ENCODE measurements at places on chromosomes 7 and 10.

- no peak for DNase-seq
Observed at GRCh38 chr7:87552351-87552900, 48.3 kb downstream of the ABCB1 start.

DNA sequence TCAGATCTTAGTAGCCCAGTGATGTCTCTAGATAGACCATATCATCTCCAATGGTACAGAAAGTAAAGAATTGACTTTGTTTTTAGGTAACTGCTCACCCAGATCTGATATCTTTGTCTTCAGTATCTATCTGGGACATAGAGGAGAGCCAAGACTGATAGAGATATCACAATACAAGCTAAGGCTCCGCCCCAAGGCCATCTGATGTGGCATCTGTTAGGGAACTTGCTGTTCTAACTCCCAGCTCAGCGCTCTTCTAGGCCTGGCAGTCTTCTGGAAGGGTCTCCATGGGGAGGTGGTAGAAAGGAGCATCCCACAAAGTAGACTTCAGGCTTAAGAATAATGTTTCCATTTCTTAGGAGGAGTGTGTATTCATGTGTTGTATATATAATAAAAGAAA is 88.4 kb upstream of the SAMD8 start:
- no peak for DNase-seq

GRCh38 chr7:70674571-70675010 is 457.4 kb upstream of the GALNT17 start:
- no peak for DNase-seq

- DNase-seq: no peak
Observed at GRCh38 chr7:98276241-98276761, 5.2 kb upstream of the BRI3 start.

- peak; percentile 69 for DNase-seq
Observed at GRCh38 chr7:104272767-104273384, 55.5 kb upstream of the LHFPL3 start.

DNA sequence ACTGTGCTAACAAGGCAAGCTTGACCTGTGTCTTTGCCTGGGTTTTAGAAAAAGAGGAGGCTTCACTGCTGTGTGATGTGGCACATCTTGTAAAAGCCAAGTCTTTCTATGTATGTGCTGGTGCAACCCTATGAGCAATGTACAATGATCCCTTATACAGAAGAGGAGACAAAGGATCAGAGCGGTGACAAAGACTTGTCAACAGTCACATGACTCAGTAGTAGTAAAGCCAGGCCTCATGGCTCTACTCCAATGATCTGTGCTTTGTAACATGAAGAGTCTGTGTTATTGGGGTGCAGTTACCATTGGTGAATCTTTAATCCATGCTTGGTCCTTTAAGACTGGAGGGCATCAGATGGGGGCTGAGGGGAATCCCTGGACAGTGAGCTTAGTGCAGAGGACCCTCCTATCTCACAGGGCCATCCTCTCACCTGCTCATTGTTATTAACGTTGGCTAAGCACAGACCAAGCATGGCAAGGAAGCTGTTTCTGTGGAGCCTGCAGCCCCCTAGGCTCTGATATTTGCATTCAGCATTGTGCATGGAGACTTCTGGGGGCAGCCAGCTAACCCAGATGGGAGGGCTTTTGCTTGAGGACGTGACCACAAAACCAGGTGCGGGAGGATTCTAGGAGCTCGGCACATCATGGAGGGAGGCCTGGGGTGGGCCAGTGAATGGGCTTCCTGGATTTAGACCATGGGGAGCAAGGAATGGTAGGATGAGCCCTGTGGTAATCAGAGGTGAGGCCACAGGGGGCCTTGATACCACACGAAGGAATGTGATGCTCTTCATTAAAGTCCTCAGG is 308.8 kb upstream of the ZNF32 start:
- no peak for DNase-seq

GRCh38 chr7:121796936-121797656 is 75.9 kb upstream of the PTPRZ1 start:
- no peak for DNase-seq

GRCh38 chr10:13146379-13146778 is 15.0 kb upstream of the MCM10 start:
- no peak for DNase-seq

GRCh38 chr10:78972160-78972946 is 96.4 kb upstream of the ZMIZ1 start:
- DNase-seq: no peak

GRCh38 chr7:51015581-51015980 is 232.9 kb upstream of the GRB10 start:
- no peak for DNase-seq

- DNase-seq: no peak
Observed at GRCh38 chr10:14451341-14451740, 120.6 kb upstream of the FRMD4A start.

DNA sequence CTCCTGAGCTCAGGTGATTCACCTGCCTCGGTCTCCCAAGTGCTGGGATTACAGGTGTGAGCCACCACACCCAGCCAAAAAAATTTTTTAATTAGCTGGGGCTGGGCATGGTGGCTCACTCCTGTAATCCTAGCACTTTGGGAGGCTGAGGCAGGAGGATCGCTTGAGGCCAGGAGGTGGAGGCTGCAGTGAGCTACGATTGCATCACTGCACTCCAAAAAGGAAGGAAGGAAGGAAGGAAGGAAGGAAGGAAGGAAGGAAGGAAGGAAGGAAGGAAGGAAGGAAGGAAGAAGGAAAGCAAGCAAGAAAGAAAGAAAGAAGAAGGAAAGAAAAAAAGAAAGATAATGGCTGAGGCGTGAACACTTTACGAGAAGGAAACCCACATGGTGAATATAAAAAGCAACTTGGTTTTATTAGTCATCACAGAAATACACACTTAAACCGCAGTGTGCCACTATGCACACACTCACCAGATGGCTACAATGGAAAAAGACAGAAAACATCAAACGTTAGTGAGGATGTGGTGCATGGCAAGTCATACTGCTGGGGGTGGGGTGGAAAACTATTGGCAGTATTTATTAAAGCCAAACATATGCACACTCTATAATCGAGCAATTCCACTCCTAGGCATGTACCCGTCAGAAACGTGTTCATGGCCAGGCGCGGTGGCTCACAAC is 4.4 kb upstream of the CCL26 start:
- peak; percentile 86 for DNase-seq

- DNase-seq: peak; percentile 0
Observed at GRCh38 chr10:78605800-78606350, 462.9 kb upstream of the ZMIZ1 start.

- no peak for DNase-seq
Observed at GRCh38 chr10:12750526-12751201, 250.8 kb downstream of the CCDC3 start.

DNA sequence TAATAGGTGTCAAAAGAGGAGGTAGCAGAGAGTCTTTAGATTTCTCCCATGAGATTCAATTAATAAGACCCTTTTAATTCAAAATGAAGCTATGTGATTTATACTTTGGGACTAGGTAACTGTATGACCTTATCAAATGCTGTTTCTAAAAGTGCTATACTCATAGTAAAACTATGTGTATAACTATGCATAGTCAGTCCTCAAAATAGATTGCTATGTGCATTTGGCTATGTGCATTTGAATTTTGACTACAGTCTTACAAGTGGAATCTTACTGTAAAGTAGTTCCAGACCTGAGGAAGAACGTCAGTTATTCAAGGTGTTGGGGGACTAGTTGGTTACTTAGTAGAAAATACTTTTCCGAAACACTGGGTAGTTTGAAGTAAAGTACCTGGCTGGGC is 36.9 kb downstream of the ADD3 start:
- DNase-seq: no peak

DNA sequence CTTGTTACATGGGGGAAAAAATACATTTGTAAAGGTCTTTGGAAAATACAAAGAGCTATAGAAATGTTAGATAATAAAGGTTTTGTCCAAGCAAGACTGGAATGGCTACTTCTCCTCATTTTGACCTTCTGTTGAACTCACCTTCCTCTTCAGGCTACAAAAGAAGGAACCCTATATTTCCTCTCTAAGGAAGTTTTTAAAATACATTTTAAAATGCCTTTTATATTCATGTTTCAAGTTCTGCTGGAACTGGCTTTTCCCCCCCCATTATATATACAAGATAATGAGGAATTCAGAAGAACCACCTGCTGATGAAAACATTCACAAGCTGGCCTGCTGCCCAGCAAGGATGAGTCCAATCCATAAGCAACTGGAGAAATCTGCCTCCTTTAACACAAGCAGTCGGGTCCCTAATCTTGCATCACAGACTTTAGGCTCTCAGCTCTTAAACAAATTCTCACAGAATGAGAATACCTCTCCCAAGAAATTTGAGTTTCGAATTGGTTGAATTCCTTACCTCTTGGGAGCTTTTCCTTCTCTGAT is 44.6 kb downstream of the MTERF1 start:
- DNase-seq: no peak

- peak; percentile 94 for DNase-seq
Observed at GRCh38 chr7:101884671-101885596, 67.5 kb downstream of the CUX1 start.

DNA sequence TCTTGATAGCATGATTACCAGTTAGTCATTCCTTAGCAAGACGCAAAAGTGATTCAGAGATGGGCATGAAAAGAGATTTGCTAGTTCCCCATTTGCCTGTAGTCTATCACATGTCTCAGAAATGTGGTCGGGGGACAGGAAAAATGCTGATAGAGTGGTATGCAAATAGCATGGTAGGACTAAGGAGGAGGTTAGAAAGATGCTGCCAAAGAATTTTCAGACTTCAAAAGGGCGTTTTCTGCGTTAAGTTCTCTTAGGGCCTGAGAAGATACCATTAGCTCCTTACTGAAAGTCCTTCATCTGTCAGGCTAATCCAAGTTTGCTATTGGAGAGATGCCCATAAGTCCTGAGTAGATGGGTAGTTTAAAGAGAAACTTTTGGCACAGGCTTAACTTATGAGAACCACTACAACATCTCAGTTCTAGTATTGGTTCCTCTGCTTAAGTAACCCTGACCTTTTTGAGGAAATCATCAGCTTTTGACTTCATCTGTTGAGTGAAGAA is 2.7 kb downstream of the CALD1 start:
- DNase-seq: peak; percentile 42

- DNase-seq: no peak
Observed at GRCh38 chr10:47406870-47407691, 23.0 kb upstream of the ZNF488 start.

DNA sequence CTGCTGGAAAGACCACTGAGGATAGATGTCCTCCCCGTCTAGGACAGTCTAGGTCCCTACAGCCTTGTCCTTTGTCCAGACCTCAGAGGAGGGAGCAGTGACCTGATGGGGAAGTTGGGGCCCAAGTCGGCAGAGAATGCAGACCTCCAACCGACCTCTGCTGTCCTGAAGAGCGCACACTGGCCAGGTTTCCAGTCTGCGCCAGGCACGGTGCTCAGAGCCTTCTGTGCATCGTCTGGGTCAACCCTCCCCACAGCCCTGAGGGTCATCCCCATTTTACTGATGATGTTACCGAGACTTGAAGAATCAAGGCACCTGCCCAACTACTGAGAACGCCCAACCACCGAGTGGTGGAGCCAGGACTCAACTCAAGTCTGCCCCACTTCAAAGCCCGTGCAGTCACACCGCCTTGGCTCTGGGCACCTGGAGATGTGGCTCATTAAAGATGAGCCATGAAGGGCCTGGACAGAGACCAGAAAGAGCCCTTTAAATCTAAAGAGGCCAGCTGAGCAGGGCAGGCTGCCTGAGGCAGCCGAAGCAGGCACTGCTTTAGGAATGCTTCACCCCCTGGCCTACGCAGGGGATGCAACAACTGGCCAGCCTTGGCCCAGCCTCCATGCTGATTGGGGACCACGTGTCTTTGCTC is 4.4 kb downstream of the ITPRIP start:
- DNase-seq: no peak

GRCh38 chr7:106618480-106618879 is 42.5 kb downstream of the CCDC71L start:
- DNase-seq: no peak

GRCh38 chr10:114611617-114612016 is 46.5 kb downstream of the ABLIM1 start:
- no peak for DNase-seq

DNA sequence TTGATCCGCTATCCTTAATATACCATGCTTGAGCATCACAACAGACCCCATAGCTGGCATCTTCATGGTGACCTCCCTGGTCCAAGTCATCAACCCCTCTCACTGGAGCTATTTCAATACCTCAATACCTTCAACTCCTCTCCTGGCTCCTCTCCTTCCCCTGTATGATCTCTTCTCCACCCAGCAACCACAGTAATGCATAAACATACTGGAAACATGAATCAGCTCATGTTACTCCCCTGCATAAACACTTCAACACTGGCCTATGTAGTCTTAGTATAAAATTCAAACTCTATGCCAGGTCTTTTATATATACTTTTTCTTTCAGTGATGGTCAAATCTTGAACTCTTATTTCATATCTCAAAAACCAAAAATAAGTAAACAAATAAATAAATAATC is 31.8 kb upstream of the TMEM273 start:
- DNase-seq: no peak

GRCh38 chr7:142372727-142373126 is 114.9 kb upstream of the PRSS58 start:
- DNase-seq: no peak

DNA sequence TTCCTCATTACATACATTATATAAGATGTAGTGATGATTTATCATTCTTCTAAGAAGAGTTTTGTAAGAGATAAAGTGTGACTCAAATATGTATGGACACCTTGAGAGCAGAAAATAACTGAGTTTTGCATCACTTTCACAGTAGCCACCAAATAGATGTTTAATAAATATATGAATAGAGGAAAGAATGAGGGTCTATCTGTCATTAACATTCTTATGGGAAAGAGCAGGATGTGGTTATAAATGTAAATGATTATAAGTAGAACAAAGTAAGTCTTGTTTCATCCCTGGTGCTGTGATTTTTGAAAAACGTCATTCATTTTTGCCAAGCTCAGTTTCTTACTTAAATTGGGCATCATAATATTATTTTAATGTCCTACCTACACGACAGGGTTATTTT is 15.0 kb upstream of the CRPPA start:
- no peak for DNase-seq

GRCh38 chr7:97013134-97013844 is 7.9 kb downstream of the DLX6 start:
- DNase-seq: no peak

GRCh38 chr7:24922099-24922773 is 57.7 kb downstream of the OSBPL3 start:
- DNase-seq: no peak

GRCh38 chr7:138957753-138958390 is 23.3 kb downstream of the KIAA1549 start:
- DNase-seq: no peak

DNA sequence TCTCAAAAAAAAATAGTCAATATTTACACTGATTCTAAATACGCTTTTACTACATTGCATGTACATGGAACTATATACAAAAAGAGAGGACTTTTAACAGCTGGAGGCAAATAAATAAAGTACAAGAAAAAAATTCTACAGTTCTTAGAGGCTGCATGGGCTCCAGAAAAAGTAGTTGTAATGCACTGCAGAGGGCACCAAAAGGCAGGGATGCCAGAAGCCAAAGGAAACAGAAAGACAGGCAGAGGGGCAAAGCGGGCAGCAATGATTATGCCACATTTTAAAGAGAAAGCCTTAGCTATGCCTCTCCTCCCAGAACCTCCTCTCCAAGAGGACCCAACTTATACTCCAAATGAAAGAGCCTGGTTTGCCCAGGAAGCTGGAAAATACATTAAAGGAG is 11.6 kb upstream of the ADCK2 start:
- peak; percentile 31 for DNase-seq

Data from NAMALWA (cell line).